HEK293T (cell line): ENCODE measurements at places on chromosomes 12 and 14.
A peak's percentile ranks its signal among the peaks of the same experiment; 100 is the strongest.

DNA sequence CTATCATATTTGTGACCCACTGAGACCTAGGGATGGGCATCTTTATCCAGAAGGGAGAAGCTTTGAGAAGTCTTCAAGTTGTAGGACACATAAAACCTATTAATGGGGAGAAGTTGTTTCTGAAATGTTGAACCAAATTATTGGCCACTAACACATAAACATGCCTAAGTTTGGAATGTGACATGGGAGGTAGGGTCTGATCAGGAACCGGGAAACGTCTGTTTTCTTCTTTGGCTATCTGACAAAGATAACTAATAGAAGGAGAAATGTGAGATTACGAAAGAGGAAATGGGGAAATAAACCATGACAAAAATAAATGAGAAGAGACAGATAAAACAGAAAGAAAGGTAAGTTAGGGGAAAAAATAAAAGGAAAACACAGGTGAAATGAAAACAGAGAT is 425.2 kb downstream of the EGLN3 start:
- no peak for DNase-seq

- no peak for DNase-seq
Measured at GRCh38 chr14:29810682-29811081, 117.0 kb downstream of the PRKD1 start.

GRCh38 chr14:53110096-53110495 is 43.0 kb downstream of the DDHD1 start:
- no peak for DNase-seq

DNA sequence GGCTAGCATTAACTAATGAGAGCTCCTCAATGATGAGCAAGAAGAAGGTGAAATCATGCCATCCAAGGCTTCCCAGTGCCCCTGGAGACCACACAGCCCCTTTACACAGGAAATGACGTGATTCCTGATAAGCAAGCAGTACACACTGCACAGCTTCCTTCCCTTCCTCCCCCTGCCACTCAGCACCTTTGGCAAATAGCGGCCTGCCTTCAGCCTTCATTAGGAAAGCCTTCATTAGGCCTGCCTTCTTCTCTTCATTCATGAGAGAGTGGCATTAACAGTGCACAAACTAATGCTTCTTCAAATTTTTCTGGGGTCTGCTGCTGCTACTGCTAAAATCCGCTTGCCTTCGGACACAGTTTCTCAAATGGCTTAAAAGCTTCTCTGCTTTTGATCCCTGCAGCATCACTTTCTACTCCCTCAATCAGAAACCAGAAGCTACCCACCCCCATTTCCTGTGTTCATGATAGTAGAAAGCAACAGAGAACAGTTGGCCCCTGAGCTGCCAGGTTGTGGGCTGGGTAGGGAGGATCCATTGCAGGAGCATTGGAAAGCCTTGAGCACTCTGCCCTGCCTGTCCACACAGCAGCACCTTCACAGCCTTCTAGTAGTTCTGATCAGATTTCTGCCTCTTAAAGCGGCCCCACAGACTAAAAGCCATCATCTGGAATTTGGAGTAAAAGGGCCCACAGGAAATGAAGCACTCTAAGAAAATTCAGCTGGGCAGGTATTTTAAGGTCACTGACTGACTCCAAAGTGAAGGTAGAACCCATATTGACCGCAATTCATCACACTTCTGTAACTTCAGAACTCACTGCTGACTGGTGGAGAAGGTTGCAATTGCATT is 103.8 kb upstream of the ETV6 start:
- no peak for DNase-seq

DNA sequence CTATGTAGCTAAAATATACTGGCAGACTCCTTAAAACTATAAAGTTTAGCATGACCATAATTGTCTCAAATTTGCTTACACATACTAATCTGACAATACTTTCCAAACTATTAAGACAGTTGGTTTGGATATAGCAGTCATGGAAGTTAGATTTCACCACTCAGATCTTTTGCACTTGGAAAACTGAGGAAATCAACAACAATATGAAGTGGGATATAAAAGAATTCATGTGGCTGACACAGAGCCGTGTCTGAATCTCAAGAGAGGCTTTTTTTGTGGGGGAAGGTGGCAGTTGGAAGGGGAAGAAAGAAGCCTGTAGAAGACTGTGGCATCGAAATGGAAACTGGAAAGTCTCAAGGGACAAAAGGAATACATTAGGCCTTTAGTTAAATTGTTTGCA is 166.6 kb upstream of the FLRT2 start:
- DNase-seq: no peak

DNA sequence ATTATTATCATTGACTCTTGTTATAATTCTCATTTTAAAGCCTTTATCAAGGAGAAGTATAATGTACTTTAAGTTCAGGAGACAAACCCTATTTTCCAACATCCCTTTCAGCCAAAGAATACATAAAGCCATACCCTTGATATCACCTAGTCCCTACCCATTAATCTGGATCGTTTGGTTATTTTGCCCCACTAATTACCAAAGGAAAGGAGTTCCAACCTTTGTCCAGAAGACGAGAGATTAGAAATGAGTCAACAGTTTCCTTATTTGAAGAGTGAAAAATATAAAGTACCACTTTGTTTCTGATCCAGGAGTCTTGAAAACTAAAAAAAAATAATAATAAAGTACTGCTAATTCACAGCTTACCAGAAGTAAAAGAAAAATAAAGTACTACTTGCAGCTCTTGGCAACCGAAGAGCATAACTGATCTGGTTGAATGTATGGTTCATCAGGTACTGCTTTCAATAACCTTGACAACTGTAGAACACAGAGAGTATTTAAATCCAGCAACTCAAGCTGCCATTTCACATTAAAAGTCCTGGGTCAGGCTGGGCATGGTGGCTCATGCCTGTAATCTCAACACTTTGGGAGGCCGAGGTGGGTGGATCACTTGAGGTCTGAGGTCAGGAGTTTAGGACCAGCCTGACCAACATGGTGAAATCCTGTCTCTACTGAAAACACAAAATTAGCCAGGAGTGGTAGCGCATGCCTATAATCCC is 33.7 kb downstream of the LIMA1 start:
- no peak for DNase-seq

DNA sequence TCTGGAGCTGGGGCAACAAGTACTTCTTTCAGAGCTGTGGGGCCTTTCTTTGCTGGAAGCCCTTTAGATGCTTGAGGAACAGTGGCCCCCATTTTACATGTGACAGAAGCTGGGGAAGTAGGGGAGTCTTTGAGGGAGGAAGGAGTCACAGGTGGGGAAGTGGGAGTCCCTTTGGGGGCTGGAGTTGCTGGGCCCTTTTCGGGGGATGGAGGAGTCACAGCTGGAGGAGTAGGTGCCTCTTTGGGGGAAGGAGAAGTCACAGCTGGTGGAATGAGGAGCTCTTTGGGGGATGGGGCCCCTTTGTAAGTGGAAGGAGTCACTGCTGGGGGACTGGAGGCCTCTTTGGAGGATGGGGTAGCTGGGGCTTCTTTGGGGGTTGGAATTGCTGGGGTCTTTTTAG is 8.6 kb downstream of the NACA start:
- no peak for DNase-seq

- DNase-seq: no peak
Measured at GRCh38 chr12:107635139-107635538, 50.5 kb upstream of the PWP1 start.

DNA sequence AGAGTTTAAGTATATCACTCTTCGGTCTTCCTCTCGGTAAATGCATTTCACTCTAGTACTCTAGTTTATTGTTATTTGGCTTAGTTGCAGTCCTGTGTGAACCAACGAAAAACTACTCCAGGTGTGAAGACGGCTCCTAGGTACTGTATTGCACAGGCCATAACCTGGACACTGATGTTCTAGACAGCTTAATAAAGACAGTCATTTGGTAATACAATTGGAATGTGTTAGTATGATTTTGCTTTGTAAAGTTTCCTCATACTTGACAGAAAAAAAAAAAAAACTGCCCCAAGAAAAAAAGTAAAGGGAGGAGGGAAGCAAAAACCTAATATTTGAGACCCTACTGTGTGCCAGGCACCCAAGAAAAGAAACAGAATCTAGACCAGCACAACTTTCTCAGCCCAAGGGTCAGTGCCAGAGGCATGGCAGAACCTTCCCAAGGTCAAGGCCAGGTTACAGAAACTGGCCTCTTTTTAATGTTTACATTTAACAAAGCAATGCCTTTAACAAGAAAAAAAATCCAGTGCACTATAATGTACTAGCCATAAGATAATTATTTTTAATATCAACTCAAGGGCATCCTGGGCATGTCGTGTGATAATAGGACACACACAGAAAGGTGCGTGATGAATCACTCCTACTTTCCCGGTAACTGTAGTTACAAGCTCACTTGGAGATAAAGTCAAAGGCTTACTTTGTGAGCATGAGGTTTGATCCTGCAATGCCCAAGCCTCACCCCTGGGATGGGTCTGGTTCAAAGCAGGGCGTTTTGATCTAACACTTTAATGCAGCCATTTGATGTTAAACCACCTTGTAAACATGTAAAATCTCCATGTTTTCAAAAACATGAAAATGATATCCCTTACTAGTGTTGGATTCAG is 110.6 kb downstream of the BMP4 start:
- no peak for DNase-seq

DNA sequence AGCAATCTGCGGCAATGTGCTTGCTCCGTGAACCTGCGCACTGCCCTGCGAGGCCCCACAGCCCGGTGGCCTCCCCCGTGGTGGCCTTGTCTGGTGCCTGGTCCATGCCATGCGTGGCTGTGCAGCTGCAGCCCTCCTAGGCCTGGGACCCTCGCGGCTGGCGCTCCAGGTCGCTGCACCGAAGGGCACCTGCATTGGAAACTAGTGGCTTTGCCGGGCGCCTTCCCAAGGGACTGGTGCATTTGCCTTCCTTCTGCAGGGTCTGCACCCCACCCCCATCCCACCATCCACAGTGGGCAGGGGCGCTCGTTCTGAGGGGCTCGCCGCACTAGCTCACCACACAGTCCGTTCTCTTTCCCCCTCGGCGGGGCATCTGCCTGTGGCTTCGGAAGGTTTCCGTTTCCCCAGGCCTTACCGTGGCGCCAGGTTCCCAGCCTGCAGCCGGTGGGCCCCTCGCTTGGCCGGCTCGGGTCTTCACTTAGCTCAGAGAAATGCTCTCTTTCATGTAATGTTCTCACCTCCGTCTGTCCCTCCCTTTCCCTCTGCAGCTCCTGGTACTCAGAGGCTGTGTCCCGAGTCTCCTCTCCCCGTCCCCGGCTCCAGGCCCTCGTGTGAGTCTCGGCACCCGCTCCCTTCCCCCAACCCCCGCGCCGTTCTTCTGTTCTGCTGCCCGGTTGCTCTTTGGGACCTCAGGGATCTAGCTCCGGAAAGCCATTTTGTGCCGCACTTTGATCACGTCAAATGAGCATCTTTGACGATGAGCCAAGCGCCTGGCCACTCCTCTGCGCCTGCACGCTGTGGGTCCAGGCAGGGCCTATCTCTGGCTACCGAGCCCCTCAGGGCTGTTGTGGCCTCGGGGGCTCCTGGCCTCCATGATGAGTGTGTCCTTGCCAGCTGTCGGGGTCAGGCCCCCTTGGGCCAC is 31.9 kb downstream of the JAG2 start:
- no peak for DNase-seq

DNA sequence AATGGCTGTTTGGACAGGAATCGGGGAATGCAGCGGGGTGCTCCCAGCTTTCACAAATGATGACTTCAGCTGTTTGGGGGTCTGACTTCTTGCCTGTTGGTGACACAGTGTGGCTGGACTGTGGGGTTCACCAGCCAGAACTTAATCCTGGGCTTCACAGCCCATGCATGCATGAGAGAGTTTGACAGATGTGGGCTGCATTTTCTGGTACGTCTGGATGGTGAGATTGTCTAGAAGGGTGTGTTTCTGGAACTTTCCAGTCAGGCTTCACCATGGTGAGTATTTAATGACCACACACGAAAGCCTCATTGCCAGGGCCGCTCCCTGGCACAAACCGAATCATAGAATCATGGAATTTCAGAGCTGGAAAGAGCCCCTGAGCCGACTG is 29.6 kb downstream of the CHST11 start:
- DNase-seq: no peak

DNA sequence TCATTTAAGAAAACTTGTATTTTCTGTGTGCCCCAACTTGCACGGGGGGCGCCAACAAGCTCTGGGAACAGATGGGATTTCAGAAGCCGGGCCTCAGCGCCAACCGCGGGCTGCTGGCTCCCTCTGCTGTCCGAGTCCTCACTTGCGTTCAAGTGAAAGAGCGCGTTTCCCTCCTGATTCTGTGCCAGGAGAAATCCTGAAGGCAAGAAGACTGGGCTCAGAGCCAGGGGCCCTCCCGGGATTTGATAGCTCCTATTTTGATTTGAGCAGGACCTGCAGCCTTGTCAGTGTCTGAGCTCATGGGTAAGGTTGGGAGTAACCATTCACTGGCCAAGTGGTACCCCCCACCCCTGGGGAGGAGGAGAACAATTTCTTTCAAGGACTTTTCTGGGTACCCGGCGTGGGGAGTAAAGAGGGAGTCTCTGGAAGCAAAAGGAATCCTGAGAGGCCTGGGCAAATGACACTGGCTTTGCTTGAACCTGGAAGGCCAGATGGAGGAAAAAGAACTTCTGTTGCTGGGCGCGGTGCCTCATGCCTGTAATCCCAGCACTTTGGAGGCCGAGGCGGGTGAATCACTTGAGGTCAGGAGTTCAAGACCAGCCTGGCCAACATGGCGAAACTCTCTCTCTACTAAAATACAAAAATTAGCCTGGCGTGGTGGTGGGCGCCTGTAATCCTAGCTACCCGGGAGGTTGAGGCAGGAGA is 179.0 kb upstream of the RGS6 start:
- DNase-seq: peak; percentile 80

- DNase-seq: no peak
Measured at GRCh38 chr14:25626986-25627385, 577.0 kb upstream of the STXBP6 start.

- DNase-seq: peak; percentile 35
Measured at GRCh38 chr14:78902010-78902623, 731.9 kb downstream of the NRXN3 start.

- peak; percentile 32 for DNase-seq
Measured at GRCh38 chr14:65940056-65940735, 527.7 kb downstream of the FUT8 start.

- DNase-seq: no peak
Measured at GRCh38 chr12:65761301-65761700, 63.0 kb upstream of the HMGA2 start.

- no peak for DNase-seq
Measured at GRCh38 chr12:32446316-32447119, 47.2 kb downstream of the FGD4 start.

DNA sequence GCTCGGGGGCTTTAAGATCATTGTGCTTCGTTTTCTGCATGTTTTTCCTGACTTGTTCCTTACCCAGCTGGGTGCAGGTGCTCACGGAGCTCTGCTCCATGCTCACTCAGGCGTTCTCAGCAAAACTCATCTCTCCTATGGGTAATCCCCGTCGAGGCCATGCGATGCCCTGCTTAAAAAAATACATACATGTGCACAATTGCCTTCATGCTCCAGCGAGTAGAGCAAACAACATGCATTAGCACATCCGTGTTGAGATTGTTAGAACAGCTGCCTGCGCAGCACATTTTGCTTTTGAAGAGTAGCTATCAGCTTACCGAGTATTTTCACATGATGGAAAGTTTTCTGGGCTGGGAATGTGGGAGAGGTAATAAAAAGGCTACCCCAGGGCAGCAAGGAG is 16.2 kb downstream of the AACS start:
- no peak for DNase-seq
